ENCODE measurements at places on chromosomes 13 and 19.

- DNase-seq = no peak
These were observed 133.1 kb downstream of the ABCC4 start for GRCh38 chr13:95168191-95168590.

DNA sequence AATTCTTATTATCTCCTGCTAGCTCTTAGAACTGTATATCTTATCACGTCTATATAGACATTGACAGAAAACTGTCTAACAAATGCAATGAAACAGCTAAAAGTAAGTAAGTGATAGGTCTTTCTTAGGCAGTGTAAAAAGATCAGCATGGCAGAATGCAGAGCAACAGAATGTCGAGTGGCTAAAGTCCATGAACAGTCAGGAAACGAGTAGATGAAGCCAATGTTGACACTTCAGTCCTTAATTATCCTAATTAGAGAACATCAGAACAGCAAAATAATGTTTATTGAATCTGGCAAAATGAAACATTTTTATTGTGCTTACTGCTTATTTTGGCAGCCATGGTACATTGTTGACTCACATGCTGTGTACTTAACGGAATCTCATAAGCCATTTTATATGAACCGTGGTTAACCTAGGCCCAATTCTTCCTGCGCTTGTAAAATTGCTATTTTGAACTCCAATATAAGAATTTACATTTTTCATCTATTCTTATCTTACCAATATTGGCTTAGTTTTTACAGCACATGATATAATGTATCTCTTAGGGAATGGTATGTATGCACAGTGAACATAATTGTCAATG is 748.1 kb downstream of the DACH1 start:
- DNase-seq = no peak

- no peak for DNase-seq
These were observed 84.3 kb downstream of the SLAIN1 start for GRCh38 chr13:77781808-77782207.

DNA sequence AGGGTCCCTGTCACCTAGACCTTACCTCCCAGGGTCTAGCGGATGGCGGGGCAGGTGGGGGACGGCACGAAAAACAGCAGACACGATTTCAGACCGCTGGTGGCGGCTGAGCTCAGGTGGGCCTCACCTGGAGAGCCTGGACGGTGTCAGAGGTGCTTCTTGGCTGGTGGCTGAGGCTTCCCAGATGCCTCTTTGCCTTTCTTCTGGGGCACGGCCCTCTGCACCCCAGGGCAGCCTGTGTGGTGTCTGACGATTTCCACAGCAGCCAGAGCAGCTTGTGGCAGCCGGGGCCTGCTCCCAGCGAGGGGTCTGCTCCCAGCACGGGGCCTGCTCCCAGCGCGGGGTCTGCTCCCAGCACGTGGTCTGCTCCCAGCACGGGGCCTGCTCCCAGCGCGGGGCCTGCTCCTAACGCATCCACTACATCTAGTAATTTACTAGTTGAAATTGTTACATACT is 66.7 kb downstream of the ATP11A start:
- DNase-seq = no peak

DNA sequence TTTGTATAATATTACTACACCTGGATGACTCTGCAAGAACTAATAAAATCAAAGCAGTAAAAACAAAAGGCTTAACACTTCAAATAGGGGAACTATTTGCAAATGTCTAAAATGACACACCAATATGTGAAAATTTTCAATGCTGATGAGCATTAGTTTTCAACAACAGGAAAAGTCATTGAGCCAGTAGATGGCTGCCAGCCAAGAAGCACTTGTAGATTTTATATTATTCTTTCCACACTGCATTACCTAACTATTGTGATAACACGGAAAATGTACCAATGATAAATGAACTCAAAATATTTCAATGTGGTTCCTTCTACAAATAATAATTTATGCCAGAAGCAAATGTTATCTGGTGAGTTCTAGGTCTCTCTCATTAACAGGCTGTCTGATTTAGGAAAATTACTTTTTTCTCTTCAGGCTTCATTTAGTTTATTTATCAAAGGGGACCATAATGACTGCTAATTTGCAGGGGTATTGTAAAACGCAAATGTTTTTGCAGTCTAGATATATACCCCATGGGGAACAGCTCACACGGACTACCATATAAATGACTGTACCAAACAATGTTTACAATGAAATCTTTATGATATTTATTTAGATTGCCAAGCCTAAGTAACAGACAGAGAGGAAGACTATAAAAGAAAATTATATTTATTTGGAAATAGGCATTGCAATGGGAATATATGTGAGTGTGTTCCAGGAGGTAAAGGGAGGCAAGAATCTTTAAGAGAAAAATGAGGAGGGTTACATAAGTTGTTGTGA is 407.8 kb downstream of the LIG4 start:
- no peak for DNase-seq

DNA sequence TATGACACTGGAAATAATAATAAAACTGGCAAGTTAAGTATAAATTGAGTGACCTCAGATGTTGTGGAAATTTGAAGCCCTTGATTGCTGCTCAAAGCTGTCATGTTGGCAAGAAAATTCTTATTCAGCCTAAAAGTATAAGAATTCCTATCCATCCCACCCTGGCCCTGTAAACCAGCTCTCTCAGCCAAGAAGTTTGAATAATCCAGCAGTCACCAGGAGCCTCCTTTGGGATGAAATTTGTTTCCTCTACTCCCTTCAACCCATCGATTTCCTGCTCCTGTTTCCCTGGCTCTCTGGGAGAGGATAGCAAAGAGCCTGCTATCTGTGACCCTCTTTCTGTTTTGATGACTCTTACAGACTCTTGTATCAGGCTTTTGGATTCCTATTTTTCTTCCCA is 169.3 kb downstream of the LHFPL6 start:
- no peak for DNase-seq

GRCh38 chr19:11019824-11020223 is 59.0 kb downstream of the SMARCA4 start:
- DNase-seq = no peak

- no peak for DNase-seq
These were observed 7.7 kb downstream of the IRGC start for GRCh38 chr19:43723588-43723987.

GRCh38 chr13:50713523-50714248 is 129.8 kb downstream of the DLEU7 start:
- DNase-seq = peak; percentile 12

- DNase-seq = peak; percentile 18
These were observed at the start of gene CCDC70 for GRCh38 chr13:51861723-51862300. CCDC70 (plus strand) TSS chr13:51861969; CDS start chr13:51865412, 3,443 bp downstream.

DNA sequence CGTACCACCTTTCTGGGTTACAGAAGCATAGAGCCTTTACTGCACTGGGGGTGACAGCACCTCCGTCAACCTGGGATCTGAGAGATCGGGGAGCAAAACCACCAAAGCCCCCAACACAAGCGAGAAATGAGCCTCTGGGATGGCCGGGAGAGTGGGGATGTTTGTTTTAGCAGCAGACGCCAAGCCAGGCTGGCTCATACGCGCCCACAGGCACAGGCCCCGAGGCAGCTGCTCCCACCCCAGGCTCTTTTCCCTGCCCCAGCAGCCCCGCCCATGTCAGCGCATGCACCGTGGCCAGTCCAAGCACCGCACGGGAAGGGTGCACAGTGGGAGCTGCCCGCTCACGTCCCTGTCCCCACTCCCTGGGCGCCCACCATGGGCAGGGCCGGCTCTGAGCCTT is 8.5 kb downstream of the PIP5K1C start:
- DNase-seq = no peak

GRCh38 chr19:53583181-53583580 is 45.2 kb downstream of the ZNF331 start:
- no peak for DNase-seq

DNA sequence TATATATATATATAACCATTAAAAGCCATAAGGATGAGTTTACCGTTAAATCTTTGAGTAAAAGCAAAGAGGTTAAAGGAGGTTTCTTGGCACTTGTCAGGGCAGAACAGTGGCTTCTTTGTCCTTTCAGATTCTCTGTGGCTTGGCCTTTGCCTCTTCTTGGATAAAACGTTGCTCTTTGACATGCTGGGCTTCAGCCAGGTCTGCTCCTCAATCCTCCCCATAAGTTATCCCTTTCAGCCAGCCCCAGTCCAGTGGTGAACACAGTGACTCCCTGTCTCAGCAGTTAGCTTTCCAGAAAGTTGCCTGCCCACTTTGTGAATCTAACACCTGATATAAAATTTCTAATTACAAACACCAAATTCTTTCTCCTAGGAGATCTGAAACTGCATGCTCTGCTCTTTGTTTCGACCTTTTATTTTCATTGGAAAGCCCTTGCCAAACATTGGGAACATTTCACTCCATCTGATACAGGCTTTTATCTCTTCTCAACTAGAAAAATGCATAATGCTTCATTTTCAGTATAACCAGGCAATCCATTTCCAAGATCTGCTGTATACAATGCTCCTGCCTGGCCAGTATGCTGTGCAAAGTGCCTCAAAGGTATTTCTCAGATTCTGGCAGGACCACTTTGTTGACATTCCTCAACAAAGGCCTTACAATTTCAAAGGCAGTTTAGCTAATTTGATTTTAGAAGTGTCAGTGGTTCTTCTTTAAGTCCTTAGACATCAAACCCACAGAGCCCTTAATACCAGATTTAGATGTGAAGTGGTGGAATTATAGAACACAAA is 16.2 kb upstream of the MED4 start:
- DNase-seq = no peak

DNA sequence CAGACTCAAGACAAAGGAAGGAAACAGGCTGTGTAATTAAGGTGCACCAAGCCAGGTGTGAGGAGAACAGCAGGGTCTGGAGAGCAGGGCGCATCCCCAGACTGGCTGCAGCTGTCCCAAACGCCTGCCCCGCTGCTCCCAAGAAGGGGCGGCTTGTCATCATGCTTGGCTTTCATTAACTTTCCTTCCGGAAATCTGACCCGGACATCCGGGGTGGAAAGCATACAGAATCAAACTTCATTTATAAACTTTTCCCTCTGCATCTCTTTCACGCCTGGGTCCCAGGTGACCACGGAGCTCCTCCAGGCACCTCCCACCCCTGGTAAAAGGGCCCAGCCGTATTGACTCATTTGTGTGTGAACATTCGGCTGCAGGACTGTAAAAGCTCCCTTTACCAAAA is 31.7 kb downstream of the TSHZ3 start:
- no peak for DNase-seq

DNA sequence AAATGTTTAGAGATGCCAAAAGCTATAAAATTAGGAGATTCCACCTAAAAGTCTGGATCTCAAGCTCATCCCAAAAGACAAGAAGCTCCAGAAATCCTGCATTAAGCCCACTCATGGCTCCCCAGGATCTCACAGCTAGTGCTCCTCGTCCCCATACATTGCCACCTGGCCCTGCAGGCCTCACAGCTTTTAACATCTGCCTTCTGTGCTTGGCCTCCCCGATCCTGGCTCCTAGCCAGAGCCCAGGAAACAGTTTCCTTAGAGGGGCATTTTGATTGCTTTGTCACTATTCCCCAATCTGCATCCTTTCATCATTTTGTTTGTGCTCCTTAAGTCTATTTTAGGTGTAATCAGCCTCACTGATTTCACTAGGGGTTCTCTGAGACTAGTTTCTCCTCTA is 14.5 kb upstream of the DCT start:
- DNase-seq = no peak

DNA sequence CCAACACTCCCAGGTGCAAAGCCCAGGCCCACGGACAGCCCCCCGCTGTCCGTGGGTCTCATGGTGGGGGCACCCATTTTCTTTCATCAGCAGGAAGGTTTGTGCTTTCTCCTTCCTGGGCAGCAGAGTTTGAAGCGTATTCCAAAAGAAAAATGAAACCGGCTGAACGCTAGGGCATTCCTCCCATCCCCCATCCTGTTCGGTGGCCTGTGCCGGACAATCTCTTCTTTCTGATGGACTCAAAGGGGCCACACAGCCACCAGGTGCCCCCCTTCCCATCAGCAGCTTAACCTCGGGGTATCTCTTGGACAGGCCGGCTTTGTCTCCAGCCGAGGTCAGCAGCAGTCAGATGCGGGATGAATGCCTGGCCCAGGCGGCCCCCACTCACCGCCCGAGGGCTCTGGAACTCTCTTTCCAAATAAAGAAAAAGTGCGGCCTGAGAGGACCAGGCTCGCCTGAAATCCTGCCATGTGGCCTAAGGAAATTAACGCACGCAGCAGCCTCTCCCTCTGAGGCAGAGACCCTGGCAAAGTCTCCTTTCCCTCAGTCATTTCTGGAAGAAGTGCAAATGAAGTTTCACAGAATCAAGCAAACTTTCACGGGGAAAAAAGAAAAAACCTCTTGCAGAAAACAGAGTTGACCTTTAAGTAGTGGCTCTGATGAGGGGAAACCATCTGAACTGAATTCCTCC is 67.8 kb downstream of the RASA3 start:
- no peak for DNase-seq

DNA sequence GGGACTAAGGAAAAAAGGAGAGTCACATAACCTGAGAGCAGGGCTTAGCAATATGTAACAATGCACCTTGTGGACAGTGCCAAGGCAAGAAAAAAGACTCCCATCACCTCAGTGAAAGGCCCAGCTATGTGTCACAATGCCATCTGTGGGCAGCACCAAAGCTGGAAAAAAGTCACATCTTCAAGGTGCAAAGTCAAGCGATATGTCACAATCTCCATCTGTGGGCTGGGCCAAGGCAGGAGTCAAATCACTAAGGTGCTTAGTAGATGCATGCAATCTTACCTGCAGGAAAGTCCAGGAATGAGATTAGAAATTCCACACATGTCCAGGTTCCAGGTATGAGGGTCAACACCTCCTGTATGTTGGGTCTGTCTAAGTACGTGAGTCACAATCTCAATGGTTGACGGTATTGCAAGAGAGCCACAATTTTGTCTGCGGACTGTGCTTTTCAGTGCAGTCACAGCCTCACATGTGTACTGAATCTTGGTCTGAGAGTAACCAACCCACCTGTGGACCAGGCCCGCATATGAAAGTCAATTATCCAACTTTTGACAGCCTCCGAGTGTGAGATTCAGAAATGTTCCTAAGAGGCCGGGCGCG is 14.8 kb upstream of the ZNF43 start:
- DNase-seq = no peak
